ENCODE measurements at places on chromosomes 5 and 9.

DNA sequence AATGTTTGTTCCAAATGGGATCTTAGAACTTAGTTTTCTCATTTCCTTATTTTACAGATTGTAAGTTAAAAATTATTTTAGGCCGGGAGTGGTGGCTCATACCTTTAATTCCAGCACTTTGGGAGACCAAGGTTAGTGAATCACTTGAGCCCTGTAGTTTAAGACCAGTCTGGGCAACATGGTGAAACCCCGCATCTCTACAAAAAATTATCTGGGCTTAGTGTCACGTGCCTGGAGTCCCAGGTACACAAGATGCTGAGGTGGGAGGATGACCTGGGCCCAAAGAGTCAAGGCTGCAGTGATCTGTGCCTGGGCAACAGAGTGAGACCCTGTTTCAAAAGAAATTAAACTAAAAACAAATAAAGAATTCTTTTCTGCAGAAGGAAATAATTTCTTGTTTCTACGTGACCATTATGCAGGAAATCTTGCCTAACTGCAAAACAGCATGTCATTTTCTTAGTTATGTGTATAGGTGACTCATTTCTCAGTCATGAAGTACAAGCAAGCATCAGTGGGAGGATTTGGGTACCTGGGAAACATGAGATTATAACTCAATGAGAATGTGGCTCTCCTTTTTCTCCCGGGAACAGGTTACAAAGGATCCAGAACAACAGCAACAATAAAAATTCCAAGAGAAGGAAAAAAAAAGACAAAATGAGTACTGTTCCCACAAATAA lies 375.1 kb upstream of the ST8SIA4 start:
- no peak for DNase-seq

DNA sequence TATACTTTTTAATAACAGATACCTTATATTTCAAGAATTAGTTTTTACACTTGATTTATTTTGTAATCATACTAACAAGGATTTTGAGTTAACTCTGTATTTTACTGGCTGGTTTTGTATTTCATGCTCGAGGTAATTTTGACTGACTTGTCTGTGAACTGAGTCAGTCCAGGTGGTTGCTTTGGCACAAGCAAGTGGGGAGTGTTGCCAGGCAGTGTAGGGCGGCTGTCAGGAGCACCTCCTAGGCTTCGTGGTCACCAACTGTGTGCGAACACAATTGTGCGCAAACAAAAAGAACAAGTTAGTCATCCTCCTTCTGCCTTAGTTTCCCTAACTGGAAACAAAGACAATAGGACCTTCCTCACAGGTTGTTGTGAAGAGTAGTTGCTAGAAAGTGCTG lies 286.3 kb downstream of the ADGRV1 start:
- peak; percentile 46 for DNase-seq

DNA sequence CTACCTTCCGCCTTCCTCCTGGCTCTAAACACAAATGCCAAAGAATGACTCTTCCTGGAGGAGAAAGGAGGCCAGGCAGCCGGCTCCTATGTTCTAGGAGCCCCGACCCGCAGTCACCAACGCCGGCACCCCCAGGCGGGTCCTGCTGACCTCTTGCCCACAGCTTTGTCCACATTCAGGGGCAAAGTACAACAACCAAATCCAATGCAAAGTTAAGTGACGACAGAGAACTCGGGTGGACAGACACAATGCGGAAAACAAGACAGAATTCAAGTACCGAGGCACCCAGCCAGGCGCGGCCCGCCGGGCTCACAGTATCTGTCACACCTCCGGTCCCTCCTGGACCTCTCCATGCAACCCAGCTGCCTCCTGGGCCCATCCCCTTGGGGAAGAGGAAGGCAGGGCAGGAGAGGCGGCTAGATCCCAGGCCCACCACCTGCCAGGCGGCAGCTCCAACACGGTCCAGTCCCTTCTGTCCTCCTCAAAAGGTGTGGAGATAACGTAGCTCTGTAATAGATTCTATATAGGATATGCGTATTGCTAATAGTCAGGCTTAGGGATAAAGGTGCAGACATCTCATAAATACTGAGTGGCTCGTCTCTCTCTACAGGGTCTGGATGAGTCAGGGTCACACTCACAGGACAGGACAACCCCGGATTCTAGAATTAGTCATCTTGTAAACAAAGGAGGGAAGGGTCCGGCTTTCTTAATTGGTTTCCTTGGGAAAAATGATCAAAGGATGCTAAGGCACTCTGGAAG lies 46.9 kb upstream of the UBAC1 start:
- DNase-seq, result no peak

- no peak for DNase-seq
These were observed 284.5 kb downstream of the SH3GL2 start for GRCh38 chr9:17863213-17863883.

GRCh38 chr5:77641963-77642737 lies 3.6 kb upstream of the OTP start:
- DNase-seq, result no peak

DNA sequence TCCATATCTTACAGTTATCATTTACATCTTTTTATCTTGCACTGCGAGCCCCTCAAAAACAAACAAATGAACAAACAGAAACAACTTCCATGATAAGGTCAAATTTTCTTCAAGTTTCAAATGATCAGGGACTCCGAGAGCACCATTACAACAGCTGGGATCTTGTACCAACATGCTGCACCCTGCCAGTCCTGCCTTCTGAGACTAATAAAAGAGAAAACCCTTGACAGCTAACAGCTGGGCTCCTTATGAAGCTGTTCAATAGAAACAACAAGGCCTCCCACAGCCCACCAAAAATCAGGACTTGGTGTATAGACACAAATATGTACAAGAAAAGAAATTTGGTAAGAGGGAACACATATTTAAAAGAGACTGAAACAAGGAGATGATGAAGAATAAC lies 985.3 kb upstream of the DMAC1 start:
- no peak for DNase-seq

DNA sequence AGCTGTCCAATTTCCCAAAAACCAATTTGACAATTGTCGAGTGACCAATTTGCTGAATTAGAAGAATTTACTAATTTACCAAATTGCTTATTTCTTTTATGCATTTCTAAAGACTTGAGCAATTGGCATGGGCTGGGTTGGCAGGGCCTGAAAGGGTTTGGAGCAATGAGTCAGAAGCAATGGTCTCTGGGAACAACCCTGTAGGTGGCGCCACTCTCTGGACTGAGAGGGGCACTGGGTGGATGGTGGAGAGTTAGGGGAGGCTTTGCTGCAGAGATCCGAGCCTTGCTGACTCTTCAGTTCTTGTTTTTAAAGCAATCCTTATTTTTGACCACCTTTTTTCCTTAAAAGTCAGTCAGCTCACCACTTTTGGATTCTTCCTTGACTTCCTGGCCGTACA lies 71.5 kb upstream of the RPS23 start:
- DNase-seq, result peak; percentile 34

DNA sequence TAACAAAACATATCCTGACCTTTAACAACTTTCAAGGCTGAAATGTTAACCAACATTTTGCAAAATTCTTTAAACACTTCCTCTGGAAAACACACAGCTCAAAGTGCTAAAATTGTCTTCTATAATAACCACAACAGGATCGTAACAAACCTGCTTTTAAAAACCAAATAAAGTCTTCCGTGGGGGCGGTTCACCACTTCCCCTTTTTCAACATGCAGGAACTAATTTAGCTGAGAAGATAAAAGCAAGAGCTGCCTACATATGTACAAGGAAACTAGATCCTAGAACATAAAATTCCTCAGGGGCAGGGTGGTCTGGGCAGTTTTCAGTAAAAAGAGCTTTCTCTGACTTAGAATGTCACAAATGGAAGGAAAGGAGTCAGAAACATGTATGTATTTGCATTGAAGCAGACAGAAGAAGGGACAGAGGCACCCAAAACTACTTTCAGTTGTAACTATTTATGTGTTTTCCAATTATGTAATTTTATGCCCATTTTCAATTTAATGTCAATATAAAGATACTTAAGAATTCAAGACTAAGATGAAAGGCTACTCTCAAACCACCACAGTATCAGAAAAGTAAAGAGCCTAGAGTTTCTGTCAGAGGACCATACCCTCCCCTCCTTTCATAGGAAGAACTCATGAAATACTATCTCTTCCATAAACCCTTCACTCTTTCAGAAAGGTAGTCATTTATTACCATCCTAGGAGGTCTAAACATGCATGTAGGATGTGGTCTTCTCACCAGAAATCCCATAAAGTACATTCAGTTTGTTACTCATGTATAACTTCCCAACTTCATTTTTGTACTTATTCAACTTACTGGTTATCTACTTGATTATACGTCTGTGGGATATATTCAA lies 185.9 kb upstream of the RASA1 start:
- DNase-seq, result no peak

DNA sequence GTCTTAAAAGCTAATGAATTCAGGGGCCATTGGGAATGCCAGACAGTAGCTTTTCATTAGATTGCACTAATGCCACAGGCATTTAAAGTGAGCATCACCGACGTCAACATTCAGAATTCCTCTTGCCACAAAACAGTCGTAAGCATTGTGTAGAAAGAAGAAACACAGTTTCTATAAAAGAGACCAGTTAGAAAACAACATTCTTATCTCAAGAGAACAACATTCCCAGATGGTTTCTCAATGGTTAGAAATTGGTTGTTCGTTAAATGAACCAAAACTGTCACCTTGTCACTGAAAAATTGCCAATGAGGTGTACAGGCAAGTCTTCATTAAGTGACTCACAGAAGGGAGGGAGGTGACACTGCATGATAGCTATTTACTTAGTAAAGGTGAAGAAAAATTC lies 401.6 kb upstream of the PRR16 start:
- no peak for DNase-seq

DNA sequence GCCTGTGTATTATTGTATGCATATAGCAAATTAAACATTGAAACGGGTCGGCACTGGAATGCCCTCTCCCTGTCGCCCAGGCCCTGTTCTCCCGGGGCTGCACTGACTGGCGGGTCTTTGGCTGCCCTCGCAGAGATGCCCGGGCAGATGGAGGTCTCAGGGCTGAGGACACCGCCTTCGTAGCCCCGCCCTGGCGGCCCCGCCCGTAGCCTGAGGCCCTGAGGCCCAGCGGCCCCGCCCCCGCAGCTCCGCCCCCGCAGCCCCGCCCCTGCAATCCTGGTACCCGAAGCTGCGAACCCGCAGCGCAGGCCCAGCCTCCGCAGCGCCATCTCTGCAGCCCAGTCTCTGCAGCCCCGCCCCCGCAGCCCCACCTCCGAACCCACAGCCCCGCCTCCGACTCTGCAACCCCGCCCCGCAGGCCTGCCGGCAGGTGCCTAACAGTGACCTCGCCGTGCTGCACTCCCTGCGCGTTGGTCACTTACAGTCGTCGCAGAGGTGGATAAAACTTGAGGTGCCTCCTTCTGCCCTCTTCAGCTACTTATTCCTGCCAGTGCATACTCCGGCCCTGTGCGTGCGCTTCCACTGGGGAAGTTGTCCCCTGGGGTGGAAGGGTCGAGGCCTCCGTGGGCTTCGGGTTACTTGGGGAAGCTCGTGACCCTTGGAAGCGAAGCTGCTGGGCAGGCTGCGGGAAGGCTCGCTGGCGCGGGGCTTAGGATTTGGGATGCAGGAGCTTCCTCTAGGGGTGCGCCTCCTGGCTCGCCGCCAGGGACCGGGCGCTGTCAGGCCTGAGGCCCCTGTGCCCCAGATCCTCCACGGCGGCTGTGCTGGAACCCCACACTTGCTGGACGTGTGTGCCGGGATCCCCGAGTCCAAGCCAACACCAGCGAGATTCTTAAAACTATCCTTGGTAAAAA lies 72.3 kb downstream of the ICE1 start:
- peak; percentile 83 for DNase-seq

DNA sequence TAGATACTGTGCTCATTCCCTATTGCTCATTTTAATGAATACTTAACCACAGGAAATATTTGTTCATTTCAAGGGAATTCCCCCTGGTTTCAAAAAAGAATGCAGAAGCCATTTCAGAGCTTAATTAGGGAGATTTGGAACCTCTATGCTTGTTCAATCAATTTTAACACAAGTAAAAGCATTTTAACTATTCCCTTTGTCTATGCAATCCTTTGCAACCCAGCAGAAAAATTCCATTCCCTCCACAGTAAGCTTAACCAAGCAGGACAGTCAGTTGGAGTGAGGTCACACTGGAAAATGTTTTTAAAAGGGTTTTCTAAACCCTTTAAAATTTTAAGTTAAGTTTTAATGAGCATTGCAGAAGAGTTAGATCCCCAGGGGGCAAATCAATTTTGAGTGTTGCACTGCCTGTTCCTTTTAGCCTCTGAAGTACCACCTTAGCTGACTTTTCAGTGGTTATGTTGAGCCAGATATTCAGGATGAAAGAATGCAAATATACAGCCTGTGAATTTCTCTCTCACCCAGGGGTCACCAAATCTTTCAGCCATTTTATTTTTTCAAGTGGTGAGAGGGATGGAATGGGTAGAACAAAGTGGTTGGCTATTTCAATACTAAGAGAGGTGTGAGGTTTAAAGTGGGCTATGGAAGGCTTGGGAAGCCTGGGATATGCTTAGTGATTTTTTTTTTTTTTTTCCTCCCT lies 356.2 kb upstream of the NUDT12 start:
- DNase-seq, result peak; percentile 88

DNA sequence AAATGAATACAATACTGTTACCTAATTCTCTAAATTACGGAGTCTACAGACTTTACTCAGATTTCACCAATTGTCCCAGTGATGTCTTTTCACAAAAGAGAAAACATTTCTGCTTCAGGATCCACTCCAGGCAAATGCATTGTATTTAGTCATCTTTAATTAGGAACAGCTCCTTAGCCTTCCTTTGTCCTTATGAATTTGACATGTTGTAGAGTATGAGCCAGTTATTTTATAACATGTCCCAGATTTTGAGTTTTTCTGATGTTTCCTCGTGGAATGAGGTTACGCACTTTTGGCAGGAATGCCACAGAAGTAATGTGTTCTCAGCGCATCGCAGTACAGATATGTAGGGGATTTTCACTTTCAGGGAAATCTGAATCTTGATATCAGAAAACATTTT lies 10.5 kb downstream of the HABP4 start:
- DNase-seq, result no peak

- no peak for DNase-seq
These were observed 268.5 kb upstream of the NMUR2 start for GRCh38 chr5:152673601-152674000.

DNA sequence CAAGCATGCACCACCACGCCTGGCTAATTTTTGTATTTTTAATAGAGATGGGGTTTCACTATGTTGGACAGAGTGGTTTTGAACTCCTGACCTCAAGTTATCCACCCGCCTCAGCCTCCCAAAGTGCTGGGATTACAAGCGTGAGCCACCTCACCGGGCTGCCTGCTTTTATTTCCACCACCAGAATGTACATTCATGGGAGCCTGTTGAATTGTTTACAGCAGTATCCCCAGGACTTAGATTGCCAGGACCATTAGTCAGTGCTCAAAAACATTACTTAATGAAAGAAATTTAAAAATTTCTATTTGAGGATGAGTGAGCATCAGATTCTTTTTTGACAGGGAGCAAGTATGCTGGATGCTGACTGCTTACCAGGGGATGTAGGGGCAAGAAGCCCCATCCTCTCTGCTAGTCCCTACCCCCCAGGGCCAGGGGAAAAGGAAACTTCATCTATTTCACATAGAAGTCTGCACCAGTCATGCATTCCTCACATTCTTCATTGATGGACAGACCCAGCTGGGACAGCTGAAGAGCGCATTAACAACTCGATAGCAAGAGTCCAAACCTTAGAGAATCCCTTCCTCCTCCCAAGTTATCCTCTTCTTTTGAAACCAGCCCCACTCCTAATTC lies 10.3 kb upstream of the RGMB start:
- DNase-seq, result no peak

All from cerebellar cortex (tissue), 1 donor.